ENCODE measurements at places on chromosomes 3 and 15. TPM values are rescaled to one million over a fixed set of nuclear protein-coding genes. Genes with fewer than 3 reads are reported as not detected.

DNA sequence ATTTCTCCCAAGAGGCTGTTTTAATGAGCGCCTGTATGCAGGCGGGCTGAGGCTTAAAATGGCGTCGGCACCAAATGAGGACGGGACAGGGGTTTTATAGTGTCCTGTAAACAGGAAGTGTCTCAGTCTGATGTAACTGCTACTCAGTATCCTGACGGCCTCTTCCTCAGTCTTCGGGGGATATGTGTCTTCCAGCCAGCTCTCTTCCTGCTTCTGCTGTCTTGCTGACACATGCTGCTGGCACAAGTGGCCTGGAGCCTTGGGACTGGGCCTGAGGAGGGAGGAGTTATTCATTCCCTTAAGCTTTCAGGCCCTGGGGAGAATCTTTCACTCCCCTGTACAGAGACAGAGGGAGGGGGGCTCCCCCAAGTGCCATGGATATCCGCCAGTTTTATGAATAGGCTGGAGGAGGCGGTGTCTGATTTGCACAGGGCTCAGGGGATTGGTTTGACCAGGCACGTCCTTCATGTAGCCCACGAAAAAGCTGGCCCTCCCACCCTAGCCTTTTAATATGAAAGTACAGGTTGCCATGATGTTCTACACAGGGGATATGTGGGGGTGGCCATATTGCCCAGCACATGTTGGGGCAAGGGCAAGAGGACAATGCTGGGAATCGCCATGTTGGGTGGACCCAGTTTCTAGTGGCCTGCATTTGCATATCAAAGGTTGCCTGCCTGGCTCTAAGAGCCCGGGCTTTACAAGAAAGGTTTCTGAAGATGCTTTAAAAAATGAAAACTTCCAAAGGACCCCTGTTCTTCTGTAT, 19.9 kb downstream of the NDUFB4 start:
- peak; percentile 76 for DNase-seq

DNA sequence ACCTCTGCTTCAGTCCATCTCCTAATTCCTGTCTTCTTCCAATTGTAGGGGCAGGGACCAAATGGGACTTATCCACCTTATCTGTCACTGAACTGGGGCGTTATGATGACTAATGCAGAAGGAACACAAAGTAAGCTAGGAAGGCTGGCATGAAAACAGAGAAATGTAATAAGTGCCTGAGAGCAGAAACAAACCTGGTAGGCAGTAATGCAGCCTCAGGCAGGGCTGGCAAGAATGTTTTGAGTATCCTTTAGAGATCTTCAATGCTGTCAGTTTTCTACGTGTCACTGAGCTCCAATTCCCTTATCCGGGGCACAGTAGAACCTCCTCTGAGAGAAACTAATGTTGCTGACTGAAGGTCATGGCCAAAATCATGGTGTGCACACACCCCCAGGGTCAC, 246.2 kb upstream of the TBL1XR1 start:
- DNase-seq, result peak; percentile 70

GRIP2 gene
- total RNA-seq, result not detected

MED12L gene
- 1.8 TPM for total RNA-seq

Measured in Daoy (cell line).